Urothelium cell line (cell line): ENCODE measurements at places on chromosomes 7 and 10.

GRCh38 chr10:122852261-122852660 is 6.6 kb upstream of the CUZD1 start:
- peak; percentile 25 for DNase-seq

- DNase-seq: no peak
Observed at GRCh38 chr10:75870039-75870645, 438.7 kb downstream of the LRMDA start.

DNA sequence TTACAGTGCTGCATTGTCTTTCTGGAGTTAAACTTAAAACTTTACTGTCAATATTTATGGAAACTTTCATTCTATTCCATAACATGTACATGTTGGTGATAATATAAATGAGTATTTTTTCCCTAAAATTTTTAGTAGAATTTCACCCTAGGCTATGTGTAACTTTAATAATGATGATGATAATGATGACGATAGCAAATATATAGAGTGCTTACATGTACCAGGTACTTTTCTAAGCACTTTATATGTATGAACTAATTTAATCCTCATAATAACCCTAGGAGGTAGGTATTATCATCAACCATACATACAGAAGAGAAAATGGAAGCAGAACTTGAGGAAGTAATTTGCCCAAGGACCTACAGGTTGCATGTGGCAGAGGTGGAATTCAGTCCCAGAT is 85.6 kb downstream of the LRRTM3 start:
- no peak for DNase-seq

DNA sequence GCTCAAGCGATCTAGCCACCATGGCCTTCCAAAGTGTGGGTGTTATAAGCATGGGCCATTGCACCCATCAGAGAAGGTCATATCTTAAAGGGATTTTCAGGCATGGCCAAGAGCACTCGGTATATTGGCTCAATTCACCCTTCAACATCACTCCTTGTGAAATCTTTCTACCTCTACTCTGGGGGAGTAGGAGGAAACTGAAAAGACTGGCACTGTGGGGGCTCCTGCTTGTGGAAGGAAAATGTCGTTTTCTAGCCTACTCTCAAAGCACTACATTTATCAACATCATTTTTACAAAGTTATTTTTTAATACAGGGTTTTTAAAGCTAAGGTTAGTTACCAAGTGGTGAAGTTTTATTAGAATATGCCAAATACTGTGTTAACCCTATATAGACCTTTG is 42.0 kb upstream of the CACNB2 start:
- no peak for DNase-seq
